Aorta (tissue), 5 donors: ENCODE measurements at places on chromosomes 16 and 17. TPM values are rescaled to one million over a fixed set of nuclear protein-coding genes. Genes with fewer than 3 reads are reported as not detected.

AOC3 gene
- 344 TPM for total RNA-seq

MYH1 gene
- total RNA-seq = not detected

ASPA gene
- total RNA-seq = 3.2 TPM

PRSS36 gene
- total RNA-seq = 3.5 TPM

PRSS33 gene
- total RNA-seq = not detected

ARMC7 gene
- 19.4 TPM for total RNA-seq

CIBAR2 gene
- total RNA-seq = 0.57 TPM

CRYM gene
- total RNA-seq = 0.30 TPM

C1QTNF8 gene
- total RNA-seq = not detected

CDR2L gene
- 23.6 TPM for total RNA-seq

ABCA9 gene
- total RNA-seq = 100 TPM

KRT40 gene
- total RNA-seq = not detected

MTMR4 gene
- 38.8 TPM for total RNA-seq

ITGAD gene
- 0.54 TPM for total RNA-seq

AANAT gene
- not detected for total RNA-seq

BICDL2 gene
- 0.18 TPM for total RNA-seq

ZFHX3 gene
- total RNA-seq = 96.9 TPM

IRF8 gene
- total RNA-seq = 12.5 TPM

EVPLL gene
- total RNA-seq = not detected

EEF2KMT gene
- total RNA-seq = 5.7 TPM

KRTAP3-2 gene
- not detected for total RNA-seq

PYDC1 gene
- not detected for total RNA-seq

CDH5 gene
- total RNA-seq = 38.2 TPM

DNAAF8 gene
- 0.24 TPM for total RNA-seq

APOH gene
- not detected for total RNA-seq

CACNG5 gene
- not detected for total RNA-seq

BORCS6 gene
- total RNA-seq = 8.0 TPM

CSNK1D gene
- 153 TPM for total RNA-seq

TP53TG3 gene
- total RNA-seq = not detected

SEPTIN12 gene
- not detected for total RNA-seq

SPNS1 gene
- 20.9 TPM for total RNA-seq

UTS2R gene
- not detected for total RNA-seq

TAC4 gene
- not detected for total RNA-seq

ZNF598 gene
- total RNA-seq = 34.4 TPM

BEAN1 gene
- 0.16 TPM for total RNA-seq

TEKT1 gene
- total RNA-seq = not detected

RHBDL3 gene
- 0.29 TPM for total RNA-seq

ABCC12 gene
- total RNA-seq = not detected

MYCBPAP gene
- total RNA-seq = 1.8 TPM
